ENCODE measurements at places on chromosomes 12 and 14.

- DNase-seq: no peak
Observed at GRCh38 chr12:84658877-84659276, 253.7 kb downstream of the SLC6A15 start.

DNA sequence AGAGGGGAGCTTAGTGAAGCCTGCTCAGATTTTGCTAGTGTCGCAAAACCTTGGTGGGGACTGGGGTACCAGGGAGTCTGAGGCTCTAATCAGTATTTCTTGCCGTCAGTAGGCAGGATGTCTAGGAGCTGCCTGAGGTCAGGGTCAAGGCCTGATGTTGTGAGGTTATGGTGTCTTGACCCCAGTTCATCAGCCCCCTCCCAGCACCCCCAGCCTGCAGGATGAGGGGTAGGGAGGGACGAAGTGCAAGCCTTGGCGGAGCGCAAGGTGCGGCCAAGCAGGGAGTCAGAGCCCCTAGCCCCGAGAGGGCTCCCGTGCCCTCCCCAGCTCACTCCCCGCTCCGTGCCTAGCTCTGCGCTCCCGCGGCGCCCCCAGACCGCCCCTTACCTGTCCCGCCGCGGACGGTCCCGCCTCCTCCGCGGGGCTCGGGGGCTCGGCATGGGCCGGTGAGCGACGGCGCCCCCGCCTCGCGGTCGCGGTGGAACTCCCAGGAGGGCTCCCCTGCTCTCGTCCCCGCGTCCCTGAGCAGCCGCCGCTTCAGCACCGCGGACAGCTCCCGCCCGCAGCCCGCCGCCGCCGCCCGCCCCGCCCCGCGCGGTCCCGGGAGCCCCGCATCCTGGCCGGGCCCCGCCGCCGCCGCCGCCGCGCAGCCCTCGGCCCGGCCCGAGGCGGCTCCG is 347 bp downstream of the SYNDIG1L start:
- DNase-seq: no peak

- peak; percentile 43 for DNase-seq
Observed at GRCh38 chr14:66233591-66233990, 252.6 kb upstream of the CCDC196 start.

GRCh38 chr14:34489324-34489723 is 27.3 kb upstream of the SPTSSA start:
- DNase-seq: no peak

DNA sequence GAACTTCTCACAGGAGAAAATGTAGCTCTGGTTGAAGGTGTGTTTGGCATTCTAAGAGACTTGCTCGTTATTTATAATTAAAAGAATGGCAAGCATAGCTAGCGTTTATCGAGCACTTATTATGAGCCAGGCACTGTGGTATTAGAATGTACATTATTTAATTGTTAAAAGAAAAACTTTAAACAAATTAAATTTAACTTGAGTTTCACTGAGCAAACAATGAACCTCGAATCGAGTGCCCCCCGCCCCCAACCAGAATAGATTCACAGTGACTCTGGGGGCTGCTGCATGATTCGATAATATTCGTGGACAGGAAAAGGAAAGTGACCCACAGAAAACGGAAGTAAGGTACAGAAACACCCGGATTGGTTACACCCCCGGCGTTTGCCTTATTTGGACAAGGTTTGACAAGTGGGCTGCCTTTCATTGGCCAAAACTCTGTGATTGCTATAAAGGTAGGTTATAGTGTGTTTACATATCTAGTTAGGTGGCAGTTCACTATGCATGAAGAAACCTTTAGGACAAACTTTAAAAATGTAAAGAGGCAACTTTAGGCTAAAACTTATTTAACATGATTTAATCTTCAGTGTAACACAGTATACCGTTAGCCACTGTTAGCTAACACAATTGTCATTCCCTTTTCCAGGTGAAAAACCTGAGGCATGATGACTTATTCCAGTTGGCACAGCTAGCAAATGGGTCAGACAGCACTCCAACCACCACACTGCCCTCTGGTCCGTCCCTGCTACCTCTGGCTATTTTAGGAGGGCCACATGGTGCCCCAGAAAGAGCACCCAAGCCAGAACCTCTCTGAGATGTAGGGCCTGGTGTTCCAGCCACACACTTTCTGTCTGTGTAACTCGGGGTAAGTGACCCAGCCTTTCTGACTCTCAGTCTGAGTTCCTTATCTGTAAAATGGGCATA is 7.1 kb downstream of the SCNN1A start:
- DNase-seq: no peak

DNA sequence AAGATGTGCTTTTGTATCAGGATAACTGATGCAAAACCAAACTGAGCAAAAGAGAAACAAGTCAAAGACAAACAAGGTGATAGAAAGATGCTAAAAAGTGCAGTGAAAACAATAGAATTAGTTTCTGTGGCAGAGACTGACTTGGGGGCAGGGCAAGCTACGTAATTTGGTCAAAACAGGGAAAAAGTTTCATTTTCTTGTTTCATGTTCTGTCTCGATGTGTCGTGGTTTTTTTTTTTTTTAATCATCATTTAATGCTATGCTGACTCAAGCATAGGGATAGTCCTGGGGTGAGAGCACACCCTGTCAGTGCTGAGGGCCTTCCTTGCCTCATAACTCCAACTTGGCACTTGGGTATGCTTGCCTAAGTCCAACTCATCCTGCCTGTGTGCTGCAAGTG is 144.1 kb upstream of the PTPRQ start:
- no peak for DNase-seq

DNA sequence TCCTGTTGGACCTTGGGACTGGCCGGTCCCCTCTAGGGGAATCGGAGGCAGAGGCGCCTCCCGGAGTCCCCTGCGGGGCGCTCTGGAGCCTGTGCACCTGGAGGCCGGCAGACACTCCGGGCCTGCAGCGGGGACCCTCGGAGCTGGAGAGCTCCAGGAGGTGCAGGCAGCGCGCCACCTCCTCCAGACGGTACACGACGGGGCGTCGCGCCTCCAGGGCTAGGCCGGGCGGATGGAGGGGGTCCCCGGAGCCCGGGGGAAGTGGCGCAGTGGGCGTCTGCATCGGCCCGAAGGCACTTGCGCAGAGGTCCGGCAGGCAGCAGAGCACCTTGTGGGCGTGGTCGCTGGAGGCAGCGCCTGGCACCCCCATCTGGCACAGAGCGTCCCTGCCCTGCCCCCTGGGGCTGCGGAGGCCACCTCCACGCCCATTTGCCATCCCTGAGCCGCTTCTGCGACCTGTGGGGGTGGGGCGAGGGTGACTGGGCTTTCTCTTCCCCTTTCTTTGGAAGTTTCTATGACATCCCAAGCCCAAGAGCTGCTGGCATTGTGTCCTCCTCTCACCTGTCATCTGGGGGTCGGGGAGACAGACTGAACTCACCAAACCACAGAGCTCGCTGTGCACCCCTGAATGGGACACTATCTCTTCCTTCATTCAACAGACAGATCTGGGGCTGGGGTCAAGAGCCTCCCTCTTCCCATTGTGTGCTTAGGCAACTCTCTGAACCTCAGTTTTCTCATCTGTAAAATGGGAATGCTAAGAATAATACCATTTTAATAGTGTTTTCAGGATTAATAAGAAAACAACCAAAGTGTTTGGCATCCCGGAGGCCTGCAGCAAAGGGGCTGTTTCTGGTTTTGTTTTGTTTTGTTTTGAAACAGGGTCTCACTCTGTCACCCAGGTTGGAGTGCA is 37.5 kb upstream of the CORO1C start:
- no peak for DNase-seq

- no peak for DNase-seq
Observed at GRCh38 chr14:39367387-39367751, 64.9 kb downstream of the FBXO33 start.

DNA sequence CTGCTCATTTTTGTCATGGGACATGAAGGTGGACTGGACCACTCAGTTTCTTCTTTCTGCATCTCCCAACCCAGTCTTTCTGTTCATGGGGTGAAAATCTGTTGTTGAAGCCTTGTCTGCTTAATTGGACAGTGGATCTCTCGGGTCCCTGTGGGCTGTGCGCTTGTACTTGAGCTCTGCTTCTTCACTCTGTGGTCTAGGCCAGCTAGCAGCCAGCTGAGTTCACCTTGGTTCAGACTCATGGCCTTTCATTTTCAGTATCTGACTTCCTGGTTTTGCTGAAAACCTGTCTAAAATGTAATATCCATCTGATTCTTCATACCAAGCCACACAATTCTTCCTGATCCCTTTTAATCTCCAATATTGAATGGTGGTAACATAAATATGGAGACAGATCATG is 117.2 kb downstream of the LRRK2 start:
- no peak for DNase-seq

DNA sequence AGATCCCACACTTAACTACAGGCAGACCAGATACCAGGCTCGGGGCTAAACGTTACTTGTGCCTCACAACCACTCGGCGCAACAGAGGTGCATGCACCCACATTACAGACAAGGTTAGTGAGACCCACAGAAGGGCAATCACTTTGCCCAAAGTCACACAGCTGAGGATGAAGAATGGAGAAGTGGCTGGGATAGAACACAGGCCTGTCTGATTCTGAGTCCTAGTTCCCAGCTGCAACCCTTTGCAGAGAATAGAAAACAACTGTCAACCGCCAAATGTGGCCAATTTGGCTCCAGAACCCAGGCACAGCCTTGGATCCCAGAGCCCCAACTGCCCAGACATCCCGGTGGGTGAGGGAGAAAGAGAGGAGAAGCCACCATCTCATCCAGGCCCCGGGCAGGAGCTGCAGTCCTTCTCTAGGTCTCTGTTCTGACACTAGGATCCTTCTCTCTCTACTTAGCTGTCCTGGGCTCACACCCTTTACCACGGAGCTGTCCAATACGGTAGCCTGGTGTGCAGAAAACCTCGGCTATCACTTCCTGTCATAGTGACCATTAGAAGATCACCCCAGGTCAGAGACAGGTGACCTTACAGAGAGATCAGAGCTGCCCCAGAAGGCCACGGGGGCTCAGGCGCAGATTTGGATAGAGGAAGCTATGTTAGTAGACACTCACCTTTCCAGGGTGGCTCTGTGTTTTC is 59.1 kb downstream of the FAM222A start:
- no peak for DNase-seq

DNA sequence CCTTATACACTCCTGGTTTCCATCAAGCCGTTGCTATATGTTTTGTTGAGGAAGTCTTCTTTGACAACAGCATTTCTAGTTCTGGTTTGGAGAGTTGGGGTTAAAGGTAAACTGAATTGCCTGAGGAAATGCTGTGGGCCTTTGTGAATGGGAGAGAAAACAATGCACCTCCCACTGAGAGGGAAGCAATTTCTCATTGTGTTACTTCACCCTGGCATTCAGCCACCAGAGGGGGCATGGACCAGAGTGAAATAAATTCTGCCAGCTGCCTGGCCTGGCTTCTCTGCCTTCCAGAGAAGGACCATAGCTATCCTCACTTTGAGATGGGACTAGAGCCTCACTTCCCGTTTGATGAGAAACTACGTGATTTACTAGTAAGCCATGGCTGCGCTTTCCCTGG is 475.3 kb downstream of the EGLN3 start:
- DNase-seq: no peak

DNA sequence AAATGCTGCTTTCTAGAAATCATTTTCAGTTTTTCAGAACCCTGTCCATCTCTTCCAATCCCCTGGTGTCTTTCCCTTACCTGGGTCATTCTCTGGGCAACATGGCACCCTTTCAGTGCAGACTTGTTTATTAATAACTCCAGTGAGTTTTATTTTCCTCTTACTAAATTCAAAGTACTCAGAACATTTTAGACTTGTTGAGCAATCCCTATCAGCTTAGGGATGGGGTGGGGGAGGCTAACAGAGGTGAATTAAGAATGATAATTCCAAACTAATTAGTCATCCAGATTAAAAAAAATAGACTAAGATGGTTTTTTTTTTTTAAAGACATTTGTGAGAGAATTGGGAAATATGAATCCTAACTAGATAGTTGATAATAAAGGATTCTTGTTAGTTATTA is 10.7 kb downstream of the GPRC5A start:
- no peak for DNase-seq

- DNase-seq: no peak
Observed at GRCh38 chr12:103455020-103455763, 40.6 kb downstream of the C12orf42 start.

GRCh38 chr14:64707661-64708060 is 3.4 kb downstream of the PLEKHG3 start:
- no peak for DNase-seq

- DNase-seq: no peak
Observed at GRCh38 chr14:74735125-74735524, 22.2 kb downstream of the FCF1 start.

DNA sequence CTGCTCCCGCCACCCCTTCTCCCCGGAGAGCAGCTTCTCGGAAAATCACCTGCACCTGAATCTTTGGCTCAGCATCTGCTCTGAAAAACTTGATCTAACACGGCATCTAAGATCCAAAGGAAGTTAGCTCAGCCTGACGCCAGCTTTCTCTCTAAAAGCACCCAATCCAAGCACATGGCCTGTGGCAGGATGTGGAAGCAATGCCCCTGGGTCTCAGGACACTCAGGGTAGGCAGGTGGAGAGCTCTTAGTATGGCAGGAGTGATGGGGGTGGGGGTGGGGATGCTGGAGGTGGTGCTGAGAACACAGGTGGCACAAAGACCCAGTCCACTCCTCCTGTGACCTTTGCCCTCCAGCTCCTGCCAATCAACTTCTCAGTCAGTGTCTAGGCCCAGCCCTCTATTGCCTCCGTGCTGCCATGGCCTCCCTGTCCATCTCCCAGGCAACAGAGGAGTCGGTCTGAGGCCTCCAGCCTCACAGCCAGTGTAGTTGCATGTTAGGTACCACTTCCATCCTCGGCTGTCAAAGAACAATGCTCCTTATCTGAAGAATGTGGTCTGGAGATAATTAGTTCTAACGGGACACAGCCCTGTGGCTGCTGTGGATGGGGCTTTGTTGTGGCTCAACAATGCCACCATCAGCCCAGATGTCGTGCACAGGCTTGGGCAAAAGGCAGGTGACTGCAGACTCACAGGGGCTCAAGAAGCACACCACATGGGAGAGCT is 180.0 kb upstream of the C14orf180 start:
- no peak for DNase-seq

GRCh38 chr12:67068761-67069450 is 200.3 kb upstream of the CAND1 start:
- no peak for DNase-seq

- DNase-seq: no peak
Observed at GRCh38 chr12:84910549-84911241, 1.9 kb downstream of the SLC6A15 start.

GRCh38 chr12:58959639-58960300 is 39.5 kb upstream of the LRIG3 start:
- no peak for DNase-seq

DNA sequence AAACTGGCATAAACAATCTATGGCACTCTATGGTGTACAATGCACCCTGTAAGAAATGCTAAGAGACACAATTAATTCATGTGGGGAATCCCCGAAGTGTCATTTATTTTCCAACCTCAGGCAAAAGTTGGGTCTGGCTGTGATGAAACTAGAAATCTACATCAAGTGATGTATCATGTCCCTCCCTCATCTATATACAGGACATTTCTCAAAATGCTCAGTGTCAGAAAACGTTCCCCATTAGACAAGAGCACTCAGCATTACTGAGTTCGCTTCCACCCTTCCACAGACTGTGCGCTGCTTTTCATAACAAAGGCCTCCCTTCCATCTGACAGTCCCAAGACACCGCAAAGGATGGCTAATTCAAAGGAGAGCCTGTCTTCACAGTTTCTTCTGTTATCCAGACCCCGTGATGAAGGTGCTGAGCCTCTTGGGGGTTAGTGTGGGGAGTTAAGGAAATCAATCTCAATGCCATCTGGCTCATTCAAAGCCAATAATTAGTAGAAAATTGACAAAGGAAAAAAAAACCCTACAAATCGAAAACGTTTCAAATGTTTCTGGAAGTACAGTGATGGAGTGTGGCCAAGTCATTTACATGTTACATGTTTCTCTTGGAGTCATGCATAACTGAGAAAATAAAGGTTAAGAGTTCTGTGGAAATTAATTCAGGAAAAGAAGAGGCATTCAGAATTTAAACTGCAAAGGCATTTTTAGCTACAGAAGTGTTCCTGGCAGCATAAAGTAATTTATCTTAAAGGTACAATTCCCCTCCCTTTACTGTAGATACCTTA is 7.5 kb downstream of the CCDC88C start:
- DNase-seq: no peak

Data from NCI-H187 treated with DMSO at 0.1 percent for 48 hours (cell line).